ENCODE measurements at places on chromosomes 7 and 10. TPM values are rescaled to one million over a fixed set of nuclear protein-coding genes. Genes with fewer than 3 reads are reported as not detected.

The KLF14 gene
- total RNA-seq, result 0.58 TPM

The ADCYAP1R1 gene
- not detected for total RNA-seq

The CYP2C19 gene
- total RNA-seq, result not detected

The CPA2 gene
- total RNA-seq, result not detected

The TMEM248 gene
- total RNA-seq, result 127 TPM

Measured in pericardium fibroblast (primary cell).